SHP77 (cell line): ENCODE measurements at places on chromosomes 1 and 21.

GRCh38 chr1:58576325-58576726 is 726 bp downstream of the TACSTD2 start:
- no peak for DNase-seq

DNA sequence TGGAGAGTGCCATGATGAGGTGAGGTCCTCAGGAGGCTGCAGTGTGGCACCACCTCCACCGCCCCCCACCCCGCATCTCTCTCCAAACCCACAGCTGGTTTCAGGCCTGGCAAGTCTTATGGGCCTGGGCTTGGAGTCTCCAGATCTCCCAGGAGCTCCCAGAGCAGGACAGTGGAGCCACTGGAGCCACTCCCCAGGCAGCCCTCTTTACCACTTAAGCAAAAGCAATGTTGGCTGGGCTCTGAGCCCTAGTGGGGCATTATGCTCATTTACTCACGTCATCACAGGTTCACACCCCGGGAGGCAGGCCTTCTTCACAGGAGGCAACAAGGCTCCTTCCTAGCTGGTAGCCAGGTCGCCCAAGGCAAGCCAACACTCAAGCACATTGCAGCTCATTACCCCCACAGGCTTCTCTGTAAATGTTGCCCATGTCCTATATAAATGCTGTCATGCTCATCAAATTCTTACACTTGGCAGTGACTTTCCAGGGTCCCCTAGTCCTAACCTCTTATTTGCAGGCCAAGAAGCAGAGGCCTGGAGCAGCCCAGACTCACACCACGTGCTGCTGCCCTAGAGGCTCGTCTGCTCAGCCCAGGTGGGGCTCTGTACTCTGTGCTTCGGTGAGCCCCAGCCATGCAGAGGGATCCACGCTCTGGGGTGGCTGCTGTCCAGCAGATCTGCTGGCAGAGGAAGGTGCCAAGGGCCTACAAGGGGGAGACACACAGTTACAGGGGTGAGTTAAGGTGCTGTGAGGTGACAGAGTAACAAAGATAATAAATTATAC is 459.3 kb downstream of the MATN1 start:
- no peak for DNase-seq

- peak; percentile 62 for DNase-seq
These were observed 74.1 kb upstream of the IRF2BP2 start for GRCh38 chr1:234683861-234684632.

DNA sequence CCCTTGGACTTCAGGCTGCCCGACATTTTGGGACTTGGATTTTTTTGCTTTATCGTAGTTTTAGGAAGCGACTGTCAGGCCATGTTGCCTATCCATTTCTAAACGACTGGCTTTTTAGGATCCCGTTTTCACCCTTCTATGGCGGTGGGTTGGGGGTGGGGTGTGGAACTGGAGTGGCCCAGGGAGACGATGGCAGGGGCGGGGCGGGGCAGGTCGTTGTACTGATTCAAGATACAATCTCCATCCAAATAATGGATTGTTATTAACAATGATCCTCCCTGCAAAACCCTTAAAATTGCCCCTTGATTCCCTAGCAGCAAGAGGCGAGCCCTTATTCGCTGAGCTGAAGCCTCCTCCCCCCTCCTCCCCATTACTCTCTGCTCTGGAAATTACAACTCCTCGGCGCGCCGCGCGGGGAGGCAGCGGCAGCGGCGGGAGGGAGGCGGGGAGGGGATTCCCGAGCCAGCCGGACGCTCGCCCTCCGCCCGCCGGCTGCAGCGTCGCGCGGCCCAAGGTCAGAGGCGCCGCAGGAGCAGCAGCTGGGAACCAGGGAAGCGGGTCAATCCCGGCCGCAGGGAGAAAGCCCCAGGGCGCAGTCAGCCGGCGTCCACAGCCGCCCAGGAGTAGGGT is at the start of gene TRIM67:
TRIM67 (plus strand) TSS at position 392 of the 630 bp plus-strand sequence. CDS start 912 bp downstream, outside the sequence.
- DNase-seq: peak; percentile 51
